Activated CD8-positive, alpha-beta memory T cell treated with anti-CD3 and anti-CD28 coated beads for 24 hours (primary cell): ENCODE measurements at places on chromosomes 6 and 20.

DNA sequence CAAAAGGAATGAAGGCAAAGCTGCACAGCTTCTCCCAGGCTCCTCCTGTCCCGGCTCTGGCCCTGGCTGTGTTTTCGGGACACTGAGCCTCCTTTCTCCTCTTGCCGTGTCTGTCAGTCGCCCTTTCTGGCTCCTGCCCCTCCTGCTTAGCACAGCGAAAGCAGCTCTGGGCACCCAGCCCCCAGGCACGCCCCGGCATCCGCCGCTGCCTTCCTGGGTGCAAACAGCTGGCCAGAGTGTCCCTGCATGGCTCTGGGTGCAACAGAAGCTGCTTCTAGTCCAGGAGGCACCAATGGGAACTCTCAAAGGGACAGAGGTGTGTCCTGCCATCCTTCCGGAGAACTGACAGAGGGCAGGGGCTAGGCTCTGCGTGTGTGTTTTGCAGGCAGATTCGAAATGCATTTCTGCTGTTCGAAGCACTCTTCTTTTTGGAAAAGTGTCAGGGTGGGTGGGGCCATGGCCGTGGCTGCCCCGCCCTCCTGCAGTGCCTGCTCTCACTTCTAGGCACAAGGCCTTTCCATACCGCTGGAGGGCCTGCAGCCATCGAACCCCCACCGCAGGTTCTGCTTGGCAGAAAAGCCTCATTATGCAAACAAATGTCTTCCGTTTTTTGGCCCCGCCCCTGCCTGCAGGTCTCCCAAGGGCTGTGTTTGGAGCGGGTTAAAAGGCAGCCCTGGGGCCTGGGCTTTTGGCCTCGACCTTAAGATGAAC is 15.5 kb downstream of the COL9A3 start:
- DNase-seq, result no peak

DNA sequence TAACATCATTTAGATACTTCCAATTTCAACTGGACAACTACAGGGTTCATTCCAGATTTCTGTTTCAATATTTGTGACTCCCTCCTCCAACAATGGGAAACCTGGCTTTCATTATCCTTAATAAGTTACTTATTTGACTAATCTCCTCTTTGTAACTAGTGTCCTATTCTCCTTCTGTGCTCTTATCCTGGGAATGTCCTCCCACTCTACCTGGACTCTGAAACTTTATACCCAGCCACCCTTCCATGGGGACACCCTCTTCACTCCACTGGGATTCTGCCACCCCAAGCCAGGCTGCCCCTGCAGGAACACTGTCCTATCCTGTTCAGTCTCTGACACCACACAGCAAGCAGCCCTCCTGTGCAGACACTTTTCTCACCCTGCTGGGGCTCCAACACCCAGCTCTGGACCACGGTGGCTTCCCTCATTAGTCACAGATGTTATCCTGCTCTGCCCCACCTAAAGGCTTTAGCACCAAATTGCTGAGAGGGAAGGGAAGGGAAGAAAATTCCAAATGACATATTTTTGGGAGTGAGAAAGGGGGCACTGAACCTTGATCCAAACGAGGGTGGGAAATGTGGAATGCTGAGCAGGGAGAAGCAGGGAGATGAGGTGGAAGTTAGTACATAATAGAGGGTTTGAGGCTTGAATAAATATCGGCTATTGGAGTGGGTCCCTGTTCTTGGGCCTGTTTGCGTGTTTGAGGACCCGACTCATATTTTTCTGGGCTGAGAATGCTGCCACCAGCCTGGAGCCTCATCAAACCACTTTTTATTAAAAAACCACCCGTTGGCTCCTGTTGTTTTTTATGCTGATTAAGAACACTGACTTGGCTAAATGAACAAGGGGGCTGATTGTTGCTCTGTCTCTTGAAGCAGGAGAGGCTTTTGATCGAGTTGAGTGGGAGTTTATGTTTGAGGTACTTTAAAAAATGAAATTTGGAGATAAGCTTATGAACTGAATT is 54.0 kb upstream of the AKIRIN2 start:
- no peak for DNase-seq

DNA sequence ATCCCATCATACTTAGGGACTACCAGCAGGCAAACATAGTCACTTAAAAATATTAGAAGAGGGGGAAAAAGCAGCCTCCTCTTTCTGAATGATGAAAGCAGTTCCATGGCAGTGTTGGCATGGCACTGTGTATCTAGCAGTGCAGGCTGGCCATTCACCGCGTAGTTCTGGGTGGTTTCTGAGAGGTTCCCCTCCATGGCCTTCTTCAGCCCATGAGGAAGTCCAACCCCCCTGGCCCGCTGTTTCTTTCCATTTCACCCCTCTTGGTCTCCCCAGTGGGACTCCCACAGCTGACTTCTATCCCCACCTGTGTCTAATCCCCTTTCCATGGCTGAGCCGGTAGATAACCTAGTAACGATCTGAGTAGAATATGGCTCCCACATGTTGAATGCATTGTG is 17.0 kb downstream of the PPARD start:
- no peak for DNase-seq

DNA sequence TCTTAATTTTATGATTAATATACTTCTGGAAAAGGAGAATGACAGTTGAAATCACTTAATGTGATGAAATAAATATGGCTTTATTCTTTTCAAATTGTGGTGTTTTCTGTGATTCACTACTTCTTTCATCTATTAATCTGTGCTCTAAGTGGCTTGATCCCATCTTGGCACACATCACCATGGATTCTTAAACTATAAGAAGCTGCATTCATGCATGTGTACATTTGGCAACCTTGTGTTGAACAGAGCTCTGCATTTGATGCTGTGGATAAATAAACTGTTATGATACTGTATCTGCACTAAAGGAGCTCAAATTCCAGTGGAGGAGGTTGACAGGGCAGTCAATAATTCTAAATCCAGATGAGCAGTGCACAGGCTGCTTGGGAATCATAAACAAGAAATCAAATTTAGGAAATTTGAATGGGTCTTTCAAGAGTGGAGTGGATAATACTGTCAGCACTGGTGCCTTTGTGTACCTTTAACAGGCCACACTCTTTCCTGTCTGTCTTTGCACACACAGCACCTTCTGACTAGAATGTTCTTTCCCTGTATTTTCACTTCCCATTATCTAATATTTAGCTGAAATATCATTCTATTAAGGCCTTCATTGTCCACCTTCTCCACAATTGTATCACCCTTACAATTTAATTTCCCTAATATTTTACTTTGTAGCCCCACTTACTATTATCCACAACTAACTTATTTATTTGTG is 252.9 kb downstream of the GRM1 start:
- no peak for DNase-seq

- DNase-seq, result no peak
These were observed 195.2 kb downstream of the LY86 start for GRCh38 chr6:6783721-6784120.

GRCh38 chr6:129317931-129318820 is 391.8 kb downstream of the ARHGAP18 start:
- DNase-seq, result no peak

- DNase-seq, result peak; percentile 83
These were observed 53.9 kb upstream of the TAGAP start for GRCh38 chr6:159098636-159099106.

GRCh38 chr6:86722131-86722530 is 215.2 kb upstream of the HTR1E start:
- DNase-seq, result no peak
